ENCODE measurements at places on chromosomes 7 and 10.

DNA sequence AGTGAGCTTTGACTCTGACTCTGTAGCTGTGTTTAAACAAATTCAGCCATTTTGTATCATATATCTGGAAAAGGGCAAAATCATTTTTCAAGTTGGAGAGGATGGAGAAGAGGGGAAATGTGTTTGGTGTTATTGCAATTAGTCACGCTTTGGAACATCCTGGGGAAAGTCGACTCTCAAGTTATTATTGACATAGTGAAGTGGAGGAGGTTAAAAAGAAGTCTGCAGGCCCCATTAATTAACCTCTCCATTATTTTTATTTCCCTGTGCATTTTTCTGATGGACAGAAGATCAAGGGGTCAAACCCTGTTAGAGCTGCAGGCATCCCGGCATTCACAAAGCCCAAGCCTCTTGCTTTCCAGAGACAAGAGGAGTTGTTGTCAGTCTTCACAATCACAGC lies 132.6 kb downstream of the TEX36 start:
- no peak for DNase-seq

DNA sequence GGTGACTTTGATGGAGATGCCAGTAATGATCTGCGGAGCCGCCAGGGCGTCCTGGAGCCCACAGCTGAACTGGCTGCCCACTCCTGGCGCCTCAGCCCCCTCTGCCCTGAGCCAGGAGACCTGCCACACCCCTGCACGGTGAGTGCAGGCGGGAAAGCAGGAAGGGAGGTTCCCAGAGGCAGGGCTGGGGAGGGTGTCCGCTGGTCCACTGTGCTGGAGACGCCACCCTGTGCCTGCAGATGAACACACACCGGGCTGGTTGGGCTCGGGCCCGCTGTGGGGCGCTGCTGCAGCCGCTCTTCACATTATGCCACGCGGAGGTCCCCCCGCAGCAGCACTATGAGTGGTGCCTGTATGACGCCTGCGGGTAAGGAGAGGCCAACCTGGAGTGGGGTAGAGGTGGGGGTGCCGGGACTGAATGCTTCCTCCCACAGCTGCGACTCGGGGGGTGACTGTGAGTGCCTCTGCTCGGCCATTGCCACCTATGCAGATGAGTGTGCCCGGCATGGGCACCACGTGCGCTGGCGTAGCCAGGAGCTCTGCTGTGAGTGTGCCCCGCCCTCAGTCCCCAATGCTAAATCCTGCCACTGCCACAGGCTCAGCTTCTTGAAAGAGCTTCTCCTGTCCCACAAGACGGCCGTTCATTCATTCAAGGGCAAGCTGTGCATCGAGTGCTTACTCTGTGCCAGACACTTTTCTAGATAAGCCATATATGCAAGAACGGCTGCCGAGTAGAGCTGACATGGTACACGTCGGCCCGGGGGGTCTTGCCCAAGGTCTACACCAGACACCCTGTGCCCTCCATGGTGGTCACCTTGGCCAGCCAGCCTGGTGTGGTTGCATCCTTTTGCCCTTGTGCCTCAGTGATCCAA lies 14.3 kb upstream of the ZNF467 start:
- no peak for DNase-seq

DNA sequence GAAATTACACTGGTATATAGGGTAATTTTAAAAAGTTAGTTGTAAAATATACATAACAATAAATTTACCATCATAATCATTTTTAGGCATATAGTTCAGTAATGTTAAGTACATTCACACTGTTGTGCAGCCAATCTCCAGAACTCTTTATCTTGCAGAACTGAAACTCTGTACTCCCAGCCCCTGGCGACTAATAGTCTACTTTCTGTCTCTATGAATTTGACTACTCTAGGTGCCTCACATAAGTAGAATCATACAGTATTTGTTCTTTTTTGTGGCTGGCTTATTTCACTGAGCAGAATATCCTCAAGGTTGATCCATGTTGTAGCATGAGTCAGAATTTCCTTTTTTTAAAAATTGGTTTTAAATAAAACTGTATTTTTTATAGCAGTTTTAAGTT lies 41.4 kb downstream of the NRF1 start:
- no peak for DNase-seq

DNA sequence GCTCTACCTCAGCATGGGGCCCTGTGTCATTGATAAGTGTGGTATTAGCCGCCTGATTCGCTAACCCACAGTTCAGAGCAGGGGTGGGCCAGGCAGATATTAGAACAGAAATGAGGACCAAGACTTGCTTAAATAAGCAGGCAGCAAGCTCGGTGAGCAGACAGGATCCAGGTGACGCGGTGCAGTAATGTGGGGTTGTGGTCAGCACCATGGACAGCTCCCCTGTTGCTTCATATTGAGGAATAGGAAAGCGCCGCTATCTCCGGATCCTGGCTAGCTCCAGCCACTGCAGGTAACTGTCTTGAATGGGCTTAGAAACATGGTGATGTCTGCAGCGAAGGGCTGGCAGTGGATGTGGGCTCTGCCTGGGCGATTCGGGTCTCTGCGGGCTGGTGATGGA lies 51.3 kb upstream of the GPR26 start:
- DNase-seq: no peak

DNA sequence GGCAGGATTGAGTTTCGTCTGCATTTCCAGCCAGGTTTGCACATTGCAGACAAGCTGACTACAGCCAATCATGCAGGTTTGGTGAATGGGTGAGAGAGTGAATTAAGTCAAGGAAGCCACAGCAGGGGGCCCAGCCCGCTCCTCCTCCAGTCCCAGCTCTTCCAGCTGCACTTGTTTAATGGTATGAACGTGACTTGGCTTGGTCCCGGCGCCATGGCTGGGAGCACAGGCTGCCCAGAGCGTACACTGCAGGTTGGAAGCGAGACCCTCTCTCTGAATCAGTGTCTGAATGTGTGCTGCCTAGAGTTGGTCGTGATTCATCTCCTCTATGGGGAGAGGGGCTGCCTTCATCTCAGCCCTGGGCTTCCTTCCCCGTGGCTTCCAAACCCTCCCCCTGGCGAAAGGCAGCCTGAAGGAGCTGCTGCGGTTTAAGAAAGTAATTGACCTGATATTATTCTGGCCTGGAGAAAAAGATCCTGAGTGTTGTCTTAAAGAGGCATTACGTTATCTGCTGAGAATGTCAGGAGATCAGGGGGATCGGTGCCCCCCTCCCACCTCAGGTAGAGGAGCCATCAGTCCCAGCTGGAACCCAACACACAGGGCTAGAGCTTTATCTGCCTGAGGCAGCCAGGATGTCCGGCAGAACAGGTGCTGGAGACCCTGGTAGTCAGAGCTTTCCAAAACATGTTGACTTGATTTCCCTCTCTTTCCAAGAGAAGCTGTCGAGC lies 132.1 kb downstream of the COL26A1 start:
- DNase-seq: no peak

- peak; percentile 36 for DNase-seq
Observed at GRCh38 chr7:151062399-151063211, 3.2 kb downstream of the SLC4A2 start.

DNA sequence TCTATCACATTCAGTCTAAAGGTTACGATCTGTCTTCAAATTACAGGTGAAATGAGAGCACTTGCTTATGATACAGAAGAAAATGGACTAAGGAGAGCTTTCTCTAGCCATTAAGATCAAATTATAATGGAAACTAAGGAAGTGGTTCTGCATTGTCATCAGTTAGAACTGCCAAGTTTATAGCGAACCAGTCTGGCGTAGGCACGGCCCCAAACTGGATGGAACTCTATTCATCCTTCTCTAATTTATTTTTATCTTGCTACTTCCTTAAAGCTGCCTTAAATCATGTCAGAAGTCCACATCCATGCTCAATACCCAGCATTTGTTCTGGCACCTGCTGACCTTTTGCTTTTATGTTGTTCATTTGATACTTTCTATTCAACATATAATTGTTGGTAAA lies 63.7 kb upstream of the APBB1IP start:
- no peak for DNase-seq

GRCh38 chr7:490461-491291 lies 29.0 kb downstream of the PDGFA start:
- no peak for DNase-seq

GRCh38 chr7:99034932-99035722 lies 108.8 kb downstream of the SMURF1 start:
- DNase-seq: no peak

DNA sequence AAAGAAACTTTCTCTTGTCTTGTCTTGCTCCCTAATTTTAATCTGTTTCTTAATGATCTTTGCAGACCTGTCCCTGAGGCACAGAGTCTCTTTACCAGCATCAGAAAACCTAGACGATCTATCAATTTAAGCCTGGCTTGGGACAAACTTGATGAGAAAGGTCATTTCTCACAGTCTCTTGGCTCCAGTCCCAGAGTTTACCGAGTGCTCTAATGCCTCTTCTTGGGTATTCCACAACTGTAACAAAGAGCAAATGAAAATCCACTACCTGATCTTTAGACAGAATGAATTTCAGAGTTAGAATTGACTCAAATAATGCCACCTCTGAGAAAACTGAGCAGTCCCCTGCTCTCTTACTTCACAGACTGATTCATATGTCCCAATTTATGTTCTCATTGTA lies 106.4 kb upstream of the DNAJB12 start:
- DNase-seq: no peak

DNA sequence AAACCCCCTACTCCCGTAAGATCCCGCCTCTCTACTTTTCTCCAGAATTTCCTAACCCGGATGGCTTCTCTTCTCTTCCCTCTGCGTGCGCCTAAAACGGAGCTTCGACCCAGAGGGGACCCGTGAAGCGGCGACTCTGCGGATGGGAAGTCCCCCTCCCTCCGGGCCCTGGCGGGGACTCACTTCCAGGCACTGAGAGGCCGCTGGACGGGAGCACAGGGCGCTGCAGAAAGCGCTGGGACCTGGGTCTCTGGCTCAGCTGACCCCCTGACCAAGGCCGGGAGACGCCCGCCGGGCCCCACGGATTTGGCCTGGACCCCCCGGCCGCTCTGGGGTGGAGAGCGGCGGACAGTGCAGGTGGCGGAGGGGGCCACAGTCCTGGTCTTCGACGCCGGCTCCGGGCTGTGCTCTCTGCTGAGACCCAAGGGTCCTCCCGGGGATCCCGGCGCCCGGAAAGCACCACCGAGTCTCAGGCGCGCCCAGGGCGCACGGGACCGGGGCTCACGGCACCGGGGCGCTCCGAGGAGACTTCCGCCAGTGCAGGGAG lies 688 bp upstream of the FOXL3 start:
- no peak for DNase-seq

GRCh38 chr10:13956826-13957225 lies 370.1 kb downstream of the PRPF18 start:
- no peak for DNase-seq

DNA sequence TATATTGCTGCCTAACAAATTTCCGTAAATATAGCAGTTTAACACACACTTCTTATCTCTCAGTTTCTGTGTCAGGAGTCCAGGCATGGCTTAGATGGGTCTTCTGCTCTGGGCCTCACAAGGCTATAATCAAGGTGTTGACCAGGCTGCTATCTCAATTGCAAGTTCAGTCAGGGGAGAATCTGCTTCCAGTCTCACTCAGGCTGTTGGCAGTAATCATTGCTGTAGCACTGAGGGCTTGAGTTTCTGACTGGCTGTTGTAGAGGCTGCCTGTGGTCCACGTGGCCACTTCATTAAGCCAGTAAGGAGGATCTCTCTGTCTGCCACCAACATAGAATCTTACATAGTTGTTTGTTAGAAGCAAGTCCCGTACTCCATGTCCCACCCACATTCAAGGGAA lies 138.4 kb downstream of the ST7 start:
- no peak for DNase-seq

DNA sequence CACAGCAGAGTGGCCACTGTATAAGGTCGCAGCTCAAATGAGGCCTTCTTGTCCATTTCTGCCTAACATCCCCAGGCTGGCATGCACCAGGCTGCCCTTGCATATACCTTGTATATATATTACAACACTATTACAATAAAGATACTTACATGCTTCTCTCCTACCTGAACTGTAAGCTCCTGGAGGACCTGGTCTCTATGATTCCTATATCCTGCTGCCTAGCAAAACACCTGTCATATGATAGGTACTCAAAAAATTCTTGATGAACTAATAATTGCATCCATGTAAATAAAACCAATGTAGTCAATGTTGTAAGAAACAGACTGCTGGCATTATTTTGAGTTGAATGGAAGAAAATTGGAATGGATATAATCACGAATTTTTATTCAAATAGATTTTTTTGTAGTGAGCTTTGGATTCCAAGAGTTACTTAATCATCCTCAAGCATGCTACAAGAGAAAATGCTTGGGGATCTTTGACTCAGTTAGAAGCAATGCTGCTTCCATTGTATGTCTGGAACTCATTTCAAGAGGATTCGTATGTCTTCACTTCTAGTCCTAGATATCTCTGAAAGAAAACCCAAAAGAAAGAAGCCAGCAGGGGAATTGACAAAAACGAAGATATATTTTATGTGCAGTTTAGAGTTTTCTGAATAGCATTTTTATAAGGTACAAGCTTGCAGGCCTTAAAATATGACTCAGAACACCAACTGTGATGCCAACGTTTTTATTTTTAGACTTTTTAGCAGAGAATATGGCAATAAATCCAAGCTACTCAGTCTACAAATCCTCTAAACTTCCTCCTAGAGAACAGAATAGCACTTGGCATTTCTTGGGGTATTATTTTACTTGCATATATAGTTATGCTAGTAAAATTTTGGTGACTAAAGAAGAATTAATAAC lies 53.1 kb downstream of the OSBPL3 start:
- no peak for DNase-seq

GRCh38 chr10:91597197-91597881 lies 35.5 kb downstream of the PPP1R3C start:
- no peak for DNase-seq

- DNase-seq: no peak
Observed at GRCh38 chr7:21762469-21762868, 183.2 kb downstream of the CDCA7L start.

- no peak for DNase-seq
Observed at GRCh38 chr7:84746353-84746752, 440.5 kb downstream of the SEMA3D start.

GRCh38 chr10:77176232-77176631 lies 461.4 kb downstream of the KCNMA1 start:
- DNase-seq: no peak

GRCh38 chr10:106436123-106436715 lies 728.3 kb downstream of the SORCS1 start:
- DNase-seq: no peak

DNA sequence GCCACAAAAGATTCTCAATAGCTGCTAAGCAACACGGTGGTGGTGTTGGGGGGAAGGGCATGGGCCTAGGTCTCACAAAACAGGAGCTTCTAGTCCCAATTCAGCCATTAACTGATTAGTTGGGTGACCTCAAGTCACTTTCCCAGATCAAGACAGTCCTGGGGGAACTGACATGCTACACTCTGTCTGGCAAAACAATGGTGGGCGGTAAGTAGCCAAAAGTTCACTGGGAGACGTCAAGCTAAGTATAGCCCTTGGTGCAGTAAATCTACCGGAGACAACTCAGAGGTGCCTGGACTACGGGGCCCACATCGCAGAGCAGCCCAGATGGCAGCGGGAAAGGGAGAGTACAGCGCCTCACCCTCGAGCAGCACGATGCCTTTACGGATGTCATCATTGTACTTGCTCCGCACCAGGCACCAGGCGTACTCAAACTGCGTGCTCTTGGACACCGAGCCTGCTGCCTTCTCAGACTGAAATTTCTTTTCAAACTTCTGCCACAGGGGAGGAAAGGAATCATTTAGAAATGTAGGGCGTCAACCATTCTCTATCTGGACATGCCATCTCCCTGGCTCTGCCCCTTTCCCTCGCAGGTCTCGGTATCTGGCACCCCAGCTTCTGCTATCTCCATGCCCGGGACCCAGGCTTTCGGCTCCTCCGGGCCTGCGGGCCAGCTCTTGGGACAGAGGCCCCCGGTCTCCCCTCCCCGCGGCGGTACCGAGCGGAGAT lies 1.1 kb downstream of the FIS1 start:
- DNase-seq: no peak

Measured in cortex of kidney (tissue), 1 donor.